Activated CD8-positive, alpha-beta memory T cell treated with anti-CD3 and anti-CD28 coated beads, Interleukin-2, amount 10 ng/mL, durations not matched to agents 7 days and 5 days (primary cell): ENCODE measurements at places on chromosomes 3 and 15. TPM values are rescaled to one million over a fixed set of nuclear protein-coding genes. Genes with fewer than 3 reads are reported as not detected.

- H3K27me3 ChIP-seq, result peaks cover 43% of the 10 kb centered on the region
- H3K4me1 ChIP-seq, result peaks cover 16% of the 10 kb centered on the region
- H3K27ac ChIP-seq, result peak overlapping the region; percentile 81
- peak overlapping the region; percentile 85 for H3K4me3 ChIP-seq
- DNase-seq, result no peak
These were observed 910 bp upstream of the ABHD6 start for GRCh38 chr3:58236527-58237237.

DNA sequence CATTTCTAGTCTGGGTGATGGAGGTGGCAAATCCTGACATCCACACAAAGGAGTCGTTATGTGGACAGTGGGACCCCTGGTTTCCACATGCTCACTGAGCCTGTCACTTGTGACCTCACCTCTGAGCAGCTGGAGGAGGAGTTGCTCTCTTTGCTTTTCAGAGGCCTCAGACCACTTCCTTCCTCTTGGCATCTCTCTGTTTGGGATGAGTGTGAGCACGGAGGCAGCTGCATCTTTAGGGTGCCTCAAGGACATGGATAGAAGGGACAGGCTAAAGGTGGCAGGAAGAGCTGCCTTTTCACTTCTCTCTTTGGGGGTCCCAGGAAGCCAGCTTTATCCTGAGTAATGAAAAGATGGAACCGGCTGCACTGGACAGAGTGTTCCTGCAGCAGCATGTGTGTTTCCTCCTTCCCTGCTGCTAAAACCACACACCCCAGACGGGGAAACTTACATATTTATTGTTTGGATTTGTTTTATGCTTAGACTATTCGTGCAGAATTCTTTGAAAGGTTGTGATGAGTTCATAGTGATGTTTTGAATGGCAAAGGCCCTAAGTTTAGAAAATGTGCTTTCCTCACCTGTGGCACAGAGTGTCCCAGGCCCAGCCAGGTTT lies 31.8 kb downstream of the GPR171 start:
- H3K27me3 ChIP-seq, result no peaks in the 10 kb centered on the region
- peaks cover 51% of the 10 kb centered on the region for H3K4me1 ChIP-seq
- peak overlapping the region; percentile 94 for H3K27ac ChIP-seq
- H3K36me3 ChIP-seq, result peaks cover 1% of the 10 kb centered on the region

- no peak for DNase-seq
- H3K27ac ChIP-seq, result no peak overlapping the region
- no peaks in the 10 kb centered on the region for H3K27me3 ChIP-seq
- H3K4me1 ChIP-seq, result peaks cover 26% of the 10 kb centered on the region
- H3K4me3 ChIP-seq, result no peak overlapping the region
- no peaks in the 10 kb centered on the region for H3K36me3 ChIP-seq
These were observed 76.7 kb downstream of the SEC22A start for GRCh38 chr3:123278446-123278845.

GRCh38 chr3:162684260-162684659 lies 1187.7 kb downstream of the OTOL1 start:
- H3K4me1 ChIP-seq, result no peaks in the 10 kb centered on the region
- H3K27me3 ChIP-seq, result no peaks in the 10 kb centered on the region
- H3K4me3 ChIP-seq, result no peak overlapping the region
- DNase-seq, result no peak

- H3K27ac ChIP-seq, result no peak overlapping the region
- DNase-seq, result no peak
- no peaks in the 10 kb centered on the region for H3K4me1 ChIP-seq
These were observed 41.8 kb upstream of the MRPL3 start for GRCh38 chr3:131544557-131544956.

TGM4 gene
- total RNA-seq, result not detected

CERS3 gene
- not detected for total RNA-seq
